ENCODE measurements at places on chromosomes 1 and 21.
A peak's percentile ranks its signal among the peaks of the same experiment; 100 is the strongest.

- DNase-seq: no peak
Observed at GRCh38 chr21:42861848-42862400, 17.4 kb downstream of the WDR4 start.

GRCh38 chr1:169527001-169527400, 41.3 kb upstream of the SLC19A2 start:
- no peak for DNase-seq

GRCh38 chr1:197632005-197632404, 143.3 kb downstream of the DENND1B start:
- no peak for DNase-seq

DNA sequence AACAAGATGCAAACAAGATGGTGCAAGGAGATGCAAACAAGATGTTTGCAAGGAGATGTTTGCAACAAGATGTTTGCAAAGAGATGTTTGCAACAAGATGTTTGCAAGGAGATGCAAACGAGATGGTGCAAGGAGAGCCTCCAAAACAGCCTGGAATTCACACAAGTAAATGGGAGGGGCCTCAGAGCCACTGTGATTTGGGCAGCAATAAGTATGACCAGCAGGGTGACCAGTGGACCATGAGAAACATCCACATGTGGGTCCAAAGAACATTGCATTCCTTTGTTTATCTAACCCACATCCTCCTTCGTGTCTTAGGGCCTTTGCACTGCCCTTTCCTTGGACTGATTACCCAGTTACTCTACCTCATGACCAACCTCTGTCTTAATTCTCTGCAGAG, 162.9 kb downstream of the PLPP3 start:
- DNase-seq: no peak

GRCh38 chr1:164296172-164296571, 262.8 kb upstream of the PBX1 start:
- DNase-seq: no peak

DNA sequence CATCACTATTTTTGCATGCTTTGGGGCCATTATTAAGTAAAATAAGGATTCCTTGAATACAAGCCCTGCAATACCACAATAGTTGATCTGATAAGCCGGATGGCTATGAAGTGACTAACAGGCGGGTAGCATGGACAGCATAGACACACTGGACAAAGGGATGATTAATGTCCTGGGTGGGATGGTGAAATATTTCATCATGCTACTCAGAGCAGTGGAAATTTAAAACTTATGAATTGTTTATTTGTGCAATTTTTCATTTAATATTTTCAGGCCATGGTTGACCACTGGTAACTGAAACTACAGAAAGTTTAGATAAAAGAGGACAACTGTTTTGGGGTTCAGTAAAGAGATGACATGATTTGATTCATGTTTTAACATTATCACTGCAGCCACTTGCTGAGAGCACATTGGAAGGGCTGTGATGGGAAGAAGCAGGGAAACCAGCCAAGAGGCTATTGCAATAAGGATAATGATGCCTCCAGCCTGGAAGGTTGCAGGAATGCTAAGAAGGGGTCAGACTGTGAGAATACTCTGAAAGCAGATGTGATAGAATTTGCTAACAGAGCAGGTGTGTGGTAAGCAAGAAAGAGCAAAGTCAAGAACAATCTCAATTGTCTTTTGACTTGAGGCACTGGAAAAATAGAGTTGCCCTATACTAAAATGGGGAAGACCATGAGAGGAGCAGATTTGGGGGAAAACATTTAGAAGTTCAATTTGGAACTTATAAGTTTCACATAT, 62.5 kb upstream of the TNFSF4 start:
- DNase-seq: no peak

- DNase-seq: no peak
Observed at GRCh38 chr1:81073580-81073979, 727.2 kb upstream of the ADGRL2 start.

GRCh38 chr1:40886318-40887011, 24.3 kb upstream of the CITED4 start:
- no peak for DNase-seq

DNA sequence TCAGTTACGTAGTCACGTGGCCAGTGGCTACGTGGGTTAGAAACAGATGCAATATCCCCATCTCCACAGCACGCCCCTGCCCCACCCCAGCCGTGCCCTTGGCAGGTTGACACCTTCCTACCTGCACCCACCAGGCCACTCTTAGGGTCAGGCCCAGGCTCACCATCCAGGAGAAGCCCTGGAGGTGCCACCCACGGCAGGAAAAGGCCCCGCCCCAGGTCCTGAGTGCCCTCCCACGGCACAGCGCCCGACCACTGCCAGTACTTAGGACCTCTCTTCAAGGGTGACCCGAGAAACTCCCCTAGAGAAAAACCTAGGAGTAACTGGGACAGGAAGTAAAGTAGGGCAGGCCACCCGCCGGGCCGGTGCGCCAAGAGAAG, 1.5 kb downstream of the C1orf35 start:
- no peak for DNase-seq

- no peak for DNase-seq
Observed at GRCh38 chr1:233230011-233230410, 65.5 kb downstream of the PCNX2 start.

DNA sequence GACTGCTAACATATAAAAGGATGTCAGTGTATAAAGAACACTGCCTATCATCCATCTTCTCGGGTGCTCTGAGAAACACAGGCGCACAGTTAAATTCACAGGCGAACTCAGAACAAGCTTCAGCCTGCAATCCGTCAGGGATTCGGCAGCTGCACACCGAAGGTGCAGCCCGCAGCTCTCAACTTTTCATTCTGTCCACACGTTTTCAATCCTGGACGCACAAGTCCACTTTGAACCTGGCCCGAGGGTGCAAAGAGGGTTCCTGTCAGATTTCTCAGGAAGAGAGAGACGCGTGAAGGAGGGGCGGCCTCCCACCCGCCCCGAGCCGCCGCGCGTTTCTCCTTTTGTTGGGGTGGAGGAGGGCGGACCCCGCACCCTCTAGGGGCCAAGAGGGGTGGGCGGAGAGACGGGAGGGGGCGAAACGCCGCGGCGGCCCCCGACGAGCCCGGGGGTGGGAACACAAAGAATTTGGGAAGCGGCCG, 724 bp downstream of the DOCK7 start:
- peak; percentile 44 for DNase-seq

- DNase-seq: no peak
Observed at GRCh38 chr1:206716159-206716869, 31.6 kb downstream of the MAPKAPK2 start.

GRCh38 chr1:118563981-118564951, 379.2 kb upstream of the SPAG17 start:
- DNase-seq: no peak

- DNase-seq: no peak
Observed at GRCh38 chr1:22263359-22263758, 120.5 kb upstream of the WNT4 start.

DNA sequence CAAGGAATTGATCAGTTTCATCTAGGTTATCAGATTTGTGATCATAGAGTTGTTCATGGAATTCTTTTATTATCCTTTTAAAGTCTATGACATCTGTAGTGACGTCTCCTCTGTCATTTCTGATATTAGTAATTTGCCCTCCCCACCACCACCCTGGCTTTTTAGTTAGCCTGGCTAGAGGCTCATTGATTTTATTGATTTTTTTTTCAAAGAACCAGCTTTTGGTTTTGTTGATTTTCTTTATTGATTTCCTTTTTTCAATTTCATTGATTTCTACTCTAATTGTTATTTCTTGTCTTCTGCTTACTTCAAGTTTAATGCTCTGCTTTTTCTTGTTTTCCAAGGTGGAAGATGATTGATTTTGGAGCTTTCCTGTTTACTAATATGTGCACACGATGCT, 23.3 kb upstream of the TBX19 start:
- no peak for DNase-seq

- no peak for DNase-seq
Observed at GRCh38 chr1:71850936-71851335, 431.4 kb downstream of the NEGR1 start.

DNA sequence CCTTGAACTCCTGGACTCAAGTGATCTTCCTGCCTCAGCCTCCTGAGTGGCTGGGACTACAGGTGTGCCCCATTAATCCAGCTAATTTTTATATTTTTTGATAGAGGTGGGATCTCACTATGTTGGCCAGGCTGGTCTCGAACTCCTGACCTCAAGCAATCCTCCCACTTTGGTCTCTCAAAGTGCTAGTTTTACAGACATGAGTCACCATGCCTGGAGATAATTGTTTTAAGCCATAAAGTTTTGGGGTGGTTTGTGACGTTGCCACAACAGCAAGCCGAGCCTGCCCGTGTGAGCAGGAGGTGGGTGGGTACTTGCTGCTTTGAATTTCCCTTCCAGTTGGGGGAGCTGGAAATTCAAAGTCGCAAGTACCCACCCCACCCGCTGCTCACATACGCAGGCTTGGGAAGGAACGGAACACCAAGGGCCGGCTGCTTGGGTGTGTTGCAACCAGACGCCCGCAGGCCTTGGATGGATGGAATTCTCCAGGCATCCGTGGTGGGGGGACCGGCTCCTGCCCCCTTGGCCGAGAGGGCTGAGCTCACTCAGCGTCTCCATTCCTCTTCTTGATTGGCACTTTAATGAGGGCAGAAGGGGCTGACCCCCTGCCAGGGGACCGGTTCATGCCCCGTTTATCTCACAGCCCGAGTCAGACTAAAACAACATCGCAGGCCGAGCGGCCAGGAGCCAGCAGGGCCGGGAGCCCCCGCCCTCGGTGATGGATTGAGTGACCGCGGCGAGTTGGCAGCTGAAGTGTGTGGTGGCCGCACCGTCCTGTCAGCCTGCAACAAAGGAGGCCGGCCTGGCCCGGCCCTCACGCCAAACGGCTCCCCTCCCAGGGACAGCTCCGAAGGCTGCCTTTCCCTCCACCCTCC, 78.1 kb downstream of the DHRS3 start:
- DNase-seq: no peak

GRCh38 chr1:184851822-184852746, 97.4 kb upstream of the EDEM3 start:
- DNase-seq: no peak

- DNase-seq: no peak
Observed at GRCh38 chr21:38148046-38148445, 108.7 kb upstream of the KCNJ15 start.

DNA sequence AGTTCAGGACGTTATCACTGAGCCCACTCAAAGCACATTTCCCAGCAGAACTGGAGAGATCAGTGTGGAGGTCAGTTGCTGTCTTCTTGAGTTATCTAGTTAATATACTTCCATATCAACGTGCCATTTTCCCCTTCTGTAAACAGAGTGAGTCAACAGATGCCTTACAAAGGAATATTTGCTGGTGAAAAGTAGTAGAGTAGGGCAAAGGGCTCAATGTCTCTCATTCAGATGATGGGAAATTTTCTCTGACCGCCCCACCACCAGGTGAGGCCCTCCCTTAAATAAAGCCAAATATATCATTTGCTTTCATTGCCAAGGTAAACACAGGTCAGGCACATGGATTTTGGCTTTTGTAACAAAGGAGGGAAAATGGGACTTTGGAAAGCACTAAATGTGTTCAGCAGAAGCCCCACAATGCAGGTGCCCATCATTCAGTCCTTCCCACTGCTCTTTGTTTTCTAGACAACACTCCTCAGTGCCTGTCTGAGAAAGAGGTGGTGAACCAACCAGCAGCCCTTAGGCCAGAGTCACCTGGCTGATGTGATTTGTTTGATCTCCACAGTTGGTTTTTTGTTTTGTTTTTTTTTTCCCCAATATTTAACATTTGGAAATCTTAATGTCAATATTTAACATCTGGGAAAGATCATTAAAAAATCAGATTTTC, 40.5 kb upstream of the SAMD13 start:
- no peak for DNase-seq

- no peak for DNase-seq
Observed at GRCh38 chr1:157181790-157182189, 43.6 kb upstream of the ETV3 start.

- no peak for DNase-seq
Observed at GRCh38 chr1:153324912-153325311, 12.2 kb upstream of the PGLYRP3 start.

GRCh38 chr1:221276896-221277409, 397.7 kb downstream of the HLX start:
- DNase-seq: no peak

DNA sequence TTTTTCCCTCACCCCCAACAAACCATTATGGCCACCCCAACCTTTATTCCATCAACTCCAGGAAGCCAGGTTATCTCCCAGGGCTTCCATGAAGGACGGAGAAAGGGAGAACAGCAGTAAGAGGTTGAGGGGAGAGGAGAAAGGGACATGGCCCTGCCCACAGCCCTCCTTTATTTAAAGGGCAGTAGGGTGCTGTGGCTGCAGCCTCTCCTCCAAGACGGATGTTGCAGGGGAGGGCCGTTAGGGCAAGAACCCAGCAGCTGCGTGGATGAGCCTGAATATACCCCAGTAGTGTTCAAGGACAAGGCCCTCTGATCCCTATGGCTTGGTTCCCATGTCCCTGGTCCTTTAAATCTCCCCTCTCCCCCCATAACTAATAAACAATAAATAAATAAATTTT, 5.9 kb downstream of the RXFP4 start:
- DNase-seq: no peak

DNA sequence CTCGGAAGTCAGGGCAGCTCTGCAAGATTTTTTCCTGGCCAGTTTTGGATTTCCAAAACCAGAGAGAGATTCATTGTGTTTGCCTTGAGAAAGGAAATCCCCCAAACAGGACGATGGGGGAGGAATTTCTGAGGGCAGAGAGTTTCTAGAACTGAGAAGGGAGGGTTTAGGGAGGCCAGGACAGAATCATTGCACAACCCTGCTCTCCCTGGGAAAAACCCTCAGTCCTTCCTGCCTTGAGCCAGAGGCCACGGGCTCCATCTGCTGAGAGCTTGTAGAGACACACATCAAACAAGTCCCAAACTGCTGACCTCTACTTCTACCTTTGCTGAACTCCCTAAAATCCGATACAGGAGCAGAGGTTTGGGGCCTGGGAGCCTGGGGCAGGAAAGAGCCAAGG, 99.7 kb downstream of the NMNAT2 start:
- no peak for DNase-seq

DNA sequence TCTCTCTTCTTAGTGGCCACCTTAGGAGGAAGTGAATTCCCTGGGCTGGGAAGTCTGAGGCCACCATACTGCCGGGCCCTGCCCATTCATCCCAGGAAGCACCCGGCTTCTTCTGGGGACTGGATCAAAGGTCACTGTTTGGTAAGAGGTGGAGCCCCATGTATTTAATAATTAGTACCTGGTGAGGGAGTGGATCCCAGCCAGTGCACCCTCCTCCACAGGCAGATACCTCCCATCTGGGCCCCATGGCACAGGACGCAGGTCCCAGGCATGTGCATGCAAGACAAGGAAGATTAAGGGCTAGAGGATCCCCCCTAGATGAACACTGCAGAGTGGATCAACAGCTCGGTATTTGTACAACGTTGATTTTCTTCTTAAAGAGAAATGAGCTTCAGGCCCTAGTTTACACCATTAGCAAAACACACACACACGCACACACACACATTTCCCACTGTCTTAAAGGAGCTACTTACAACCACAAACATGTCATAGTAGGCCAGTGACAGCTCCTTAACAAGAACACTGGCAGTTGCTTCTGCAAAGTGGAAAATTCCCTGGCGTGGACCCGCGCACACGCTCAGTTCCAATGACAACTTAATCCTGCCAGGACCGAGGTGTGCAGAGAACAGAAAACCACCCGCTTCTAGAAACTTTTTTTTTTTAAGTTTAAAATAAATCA, 90.7 kb downstream of the MRPL37 start:
- DNase-seq: no peak

GRCh38 chr1:208581209-208581608, 337.0 kb upstream of the PLXNA2 start:
- no peak for DNase-seq
